Fibroblast of lung (primary cell): ENCODE measurements at places on chromosomes 5 and 9. TPM values are rescaled to one million over a fixed set of nuclear protein-coding genes. Genes with fewer than 3 reads are reported as not detected.

The CCNO gene
- total RNA-seq, result not detected in 2 replicates

The IL11RA gene
- total RNA-seq, result 6.9 and 8.2 TPM in 2 replicates

The PCDHB16 gene
- 0.51 and 1.5 TPM in 2 replicates for total RNA-seq

The ZFP2 gene
- 1.5 and 2.8 TPM in 2 replicates for total RNA-seq

The SYK gene
- total RNA-seq, result not detected in 2 replicates

The QRFP gene
- total RNA-seq, result not detected in 2 replicates

The SEMA6A gene
- 0.17 and 0.26 TPM in 2 replicates for total RNA-seq

The EXD3 gene
- 7.4 and 13.0 TPM in 2 replicates for total RNA-seq

The INVS gene
- total RNA-seq, result 33.1 and 45.4 TPM in 2 replicates

The WHRN gene
- 0.51 and 1.8 TPM in 2 replicates for total RNA-seq

The CAMK2A gene
- 0.77 and 2.1 TPM in 2 replicates for total RNA-seq

The SLC46A2 gene
- total RNA-seq, result not detected in 2 replicates

The SV2C gene
- not detected in 2 replicates for total RNA-seq

The FAM221B gene
- not detected in 2 replicates for total RNA-seq

The MEIKIN gene
- total RNA-seq, result under 0.01 TPM in 1 of 2 replicates, not detected in the other

The ZDHHC11 gene
- total RNA-seq, result 2.5 and 2.6 TPM in 2 replicates

The SPINK7 gene
- total RNA-seq, result not detected in 2 replicates

The ARHGEF39 gene
- under 0.01 and 0.66 TPM in 2 replicates for total RNA-seq

The THG1L gene
- total RNA-seq, result 37.3 and 42.4 TPM in 2 replicates

The PRRC1 gene
- 36.5 and 44.3 TPM in 2 replicates for total RNA-seq

The ABO gene
- total RNA-seq, result not detected in 2 replicates

The ZNF169 gene
- 3.5 and 3.6 TPM in 2 replicates for total RNA-seq

The DNAJA1 gene
- 116 and 134 TPM in 2 replicates for total RNA-seq

The GRIA1 gene
- total RNA-seq, result 1.8 and 4.5 TPM in 2 replicates

The LEAP2 gene
- total RNA-seq, result 0.26 and 0.33 TPM in 2 replicates

The RASGEF1C gene
- total RNA-seq, result under 0.01 TPM in 2 replicates

The SVEP1 gene
- 76.3 and 96.9 TPM in 2 replicates for total RNA-seq
